ENCODE measurements at places on chromosomes 7 and 10. TPM values are rescaled to one million over a fixed set of nuclear protein-coding genes. Genes with fewer than 3 reads are reported as not detected.

The CDHR3 gene
- 13.1 TPM for polyA plus RNA-seq

The VIPR2 gene
- polyA plus RNA-seq = 6.7 TPM

The NUTM2E gene
- polyA plus RNA-seq = not detected

The SPACDR gene
- 1.6 TPM for polyA plus RNA-seq

GRCh38 chr10:71675295-71675970, 44.1 kb downstream of the C10orf105 start:
- DNase-seq = no peak

DNA sequence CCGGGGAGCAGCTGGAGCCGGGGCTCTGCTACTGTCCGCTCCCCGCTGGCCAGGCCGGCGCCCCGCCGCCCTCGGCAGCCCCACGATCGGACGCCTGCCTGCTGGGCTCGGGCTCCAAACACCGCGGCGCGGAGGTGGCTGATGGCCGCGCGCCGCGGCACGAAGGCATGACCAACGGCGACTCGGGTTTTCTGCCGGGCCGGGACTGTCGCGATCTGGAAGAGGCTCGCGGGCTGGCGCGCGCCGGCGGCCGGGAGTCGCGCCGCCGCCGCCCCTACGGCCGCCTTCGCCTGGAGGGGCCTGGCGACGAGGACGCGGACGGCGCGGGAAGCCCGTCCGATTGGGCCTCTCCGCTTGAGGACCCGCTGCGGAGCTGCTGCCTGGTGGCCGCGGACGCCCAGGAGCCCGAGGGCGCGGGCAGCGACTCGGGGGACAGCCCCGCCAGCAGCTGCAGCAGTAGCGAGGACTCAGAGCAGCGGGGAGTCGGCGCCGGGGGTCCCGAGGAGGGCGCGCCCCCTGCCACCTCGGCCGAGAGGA, 570 bp downstream of the TBC1D12 start:
- peak; percentile 49 for DNase-seq

DNA sequence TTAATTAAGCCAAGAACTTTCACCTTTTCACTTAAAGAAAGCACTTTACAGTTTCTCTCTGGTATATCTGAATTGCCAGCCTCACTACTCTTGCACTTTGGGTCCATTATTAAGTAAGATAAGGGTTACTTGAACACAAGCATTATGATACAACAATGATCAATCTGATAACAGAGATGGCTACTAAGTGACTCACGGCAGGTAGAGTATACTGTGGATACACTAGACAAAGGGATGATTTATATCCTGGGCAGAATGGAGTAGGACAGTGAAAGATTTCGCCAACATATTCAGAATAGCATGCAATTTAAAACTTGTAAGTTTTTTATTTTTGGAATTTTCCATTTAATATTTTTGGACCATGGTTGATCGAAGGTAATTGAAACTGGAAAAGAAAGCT, 34.3 kb upstream of the ITGB8 start:
- no peak for DNase-seq

DNA sequence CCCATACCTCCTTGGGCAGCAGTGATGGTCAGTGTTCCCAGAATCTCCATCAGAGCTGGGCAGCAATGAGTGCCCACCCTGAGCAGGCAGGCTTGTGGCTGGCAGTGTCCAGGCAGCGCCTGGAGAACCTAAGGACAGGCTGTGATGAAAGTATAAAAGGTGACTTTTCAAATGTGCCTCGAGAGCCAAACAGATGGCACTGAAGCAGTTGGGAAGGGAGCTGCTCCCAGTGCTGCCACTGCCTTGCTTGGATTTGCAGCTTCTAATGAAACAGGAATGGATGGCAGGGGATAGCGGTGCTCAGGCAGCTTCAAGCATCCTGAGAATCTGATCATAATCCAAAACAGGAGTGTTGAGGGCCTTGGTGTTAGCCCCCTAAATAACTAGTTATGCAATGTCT, 179.8 kb upstream of the AOAH start:
- DNase-seq = no peak

DNA sequence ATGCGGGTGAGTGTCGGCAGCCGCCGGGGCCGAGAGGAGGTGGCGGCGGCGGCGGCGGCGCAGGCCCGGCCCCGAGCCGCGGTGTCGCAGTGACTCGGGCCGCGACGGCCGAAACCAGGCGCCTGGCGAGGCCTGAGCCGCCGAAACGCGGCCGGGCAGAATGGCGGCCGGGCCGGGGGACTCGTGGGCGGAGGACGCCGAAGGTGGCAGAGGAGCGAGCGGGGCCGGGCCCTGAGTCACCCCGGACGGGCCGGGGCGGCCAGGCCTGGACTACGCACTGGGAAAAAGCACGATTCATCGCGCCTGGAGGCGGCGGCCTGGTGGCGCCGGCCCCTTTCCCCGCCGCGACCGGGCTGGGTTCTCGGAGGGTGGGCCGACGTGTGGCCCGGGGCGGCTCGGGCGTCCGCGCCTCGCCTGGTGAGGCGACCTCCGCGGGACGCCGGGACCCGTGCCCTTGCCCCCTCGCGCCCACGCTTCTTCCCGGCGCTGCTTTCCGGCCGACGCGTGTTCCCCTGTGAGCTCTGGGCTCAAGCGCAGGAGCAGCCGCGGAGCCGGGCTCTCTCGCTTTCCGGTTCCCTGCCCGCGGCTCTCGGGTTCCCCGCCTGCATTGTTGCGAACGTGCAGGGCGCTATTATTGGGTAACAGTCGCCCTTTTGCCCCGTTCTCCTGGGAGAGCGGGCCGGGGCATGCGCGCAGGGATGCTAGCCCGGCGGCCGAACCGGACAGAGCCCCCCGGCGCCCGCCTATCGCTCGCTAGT, 500 bp downstream of the CUL1 start:
- peak; percentile 64 for DNase-seq

GRCh38 chr7:93883078-93883916, 7.3 kb downstream of the TFPI2 start:
- no peak for DNase-seq

GRCh38 chr7:37999673-38000072, 79.2 kb downstream of the EPDR1 start:
- no peak for DNase-seq

Measured in muscle of leg (tissue), 16 donors.